ENCODE measurements at places on chromosomes 12 and 14.

- no peak for DNase-seq
Measured at GRCh38 chr14:53022593-53022992, 71.7 kb upstream of the FERMT2 start.

DNA sequence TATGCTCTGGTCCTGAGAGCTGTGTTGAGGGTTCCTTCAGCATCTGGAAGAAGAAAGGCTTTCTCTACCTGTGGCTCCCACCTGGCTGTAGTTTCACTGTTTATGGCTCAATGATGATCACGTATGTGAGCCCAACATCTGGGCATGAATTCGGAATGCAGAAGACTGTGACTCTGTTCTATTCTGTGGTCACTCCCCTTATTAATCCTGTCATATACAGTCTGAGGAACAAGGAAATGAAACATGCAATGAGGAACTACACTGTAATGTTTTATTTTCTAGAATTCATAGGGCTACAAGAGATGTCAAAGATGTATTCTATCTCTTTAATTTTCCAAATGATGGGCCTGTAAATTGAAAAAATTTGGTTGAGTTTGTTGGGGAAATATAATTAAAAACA lies 10.8 kb upstream of the OR11G2 start:
- no peak for DNase-seq

GRCh38 chr14:91229743-91230200 lies 14.7 kb downstream of the GPR68 start:
- no peak for DNase-seq

- DNase-seq: no peak
Measured at GRCh38 chr14:21057803-21058675, at the start of gene RNASE8. Gene RNASE8, plus strand, starts transcription at chr14:21057822. Its CDS starts 71 bp downstream, at chr14:21057893.
